ENCODE measurements at places on chromosomes 5 and 9.
A peak's percentile ranks its signal among the peaks of the same experiment; 100 is the strongest.

DNA sequence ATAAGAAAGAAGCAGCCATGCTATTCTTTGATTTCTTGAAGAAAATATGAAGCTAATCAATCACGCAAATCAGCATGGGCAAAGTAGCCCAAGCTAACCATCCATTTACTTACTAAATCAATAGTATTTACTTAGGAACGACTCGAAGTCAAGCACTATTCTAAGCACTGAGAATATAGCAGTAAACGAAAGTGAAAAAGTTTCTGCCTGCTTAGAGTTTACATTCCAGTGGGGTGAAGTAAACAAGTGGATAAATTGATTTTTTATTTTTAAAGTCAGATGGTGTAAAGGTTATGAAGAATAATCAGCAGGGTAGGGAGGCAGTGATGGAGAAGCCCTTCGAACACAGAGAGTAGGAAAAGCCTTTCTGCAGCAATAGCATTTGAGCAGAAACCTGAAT lies 5.5 kb downstream of the TSTD2 start:
- DNase-seq, result peak; percentile 23

DNA sequence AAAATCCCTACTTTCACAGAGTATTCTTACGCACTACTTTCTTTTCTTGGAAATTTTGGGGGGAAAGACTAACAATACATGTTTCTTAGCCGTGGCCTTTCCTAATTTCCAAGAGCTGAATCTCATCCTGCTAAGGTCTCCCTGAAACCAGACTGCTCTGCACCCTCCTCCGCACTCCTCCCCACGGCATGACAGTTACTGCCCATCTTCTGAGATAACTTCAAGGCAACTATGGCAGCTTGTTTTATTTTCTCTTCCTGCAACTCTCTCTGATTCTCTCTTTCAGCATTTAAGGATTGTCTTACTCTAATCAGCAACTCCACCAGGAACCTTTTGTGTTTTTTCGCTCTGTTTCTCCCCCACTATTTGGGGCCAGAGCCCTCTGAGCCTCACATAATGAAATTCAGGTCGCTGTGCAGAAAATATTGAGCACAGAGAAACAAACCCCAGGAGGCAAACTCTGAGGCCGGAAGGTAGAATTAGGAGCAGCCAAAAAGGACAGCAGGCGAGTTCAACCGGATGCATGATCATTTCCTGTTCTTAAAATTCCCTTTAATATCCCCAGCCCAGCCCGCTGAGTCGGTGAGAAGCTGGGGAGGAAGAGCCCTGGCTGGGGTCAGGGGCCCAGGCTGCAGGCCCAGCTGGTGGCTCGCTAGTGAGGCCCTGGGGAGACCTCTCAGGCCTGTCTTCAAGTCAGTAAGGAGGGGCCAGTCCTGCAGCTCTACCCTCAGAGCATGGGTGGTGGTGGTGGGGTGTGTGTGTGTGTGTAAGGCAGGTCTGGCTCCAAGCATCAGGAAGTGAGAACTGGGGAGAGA lies 213.6 kb upstream of the S1PR3 start:
- DNase-seq, result no peak

GRCh38 chr9:127585161-127585819 lies 26.8 kb upstream of the STXBP1 start:
- no peak for DNase-seq

DNA sequence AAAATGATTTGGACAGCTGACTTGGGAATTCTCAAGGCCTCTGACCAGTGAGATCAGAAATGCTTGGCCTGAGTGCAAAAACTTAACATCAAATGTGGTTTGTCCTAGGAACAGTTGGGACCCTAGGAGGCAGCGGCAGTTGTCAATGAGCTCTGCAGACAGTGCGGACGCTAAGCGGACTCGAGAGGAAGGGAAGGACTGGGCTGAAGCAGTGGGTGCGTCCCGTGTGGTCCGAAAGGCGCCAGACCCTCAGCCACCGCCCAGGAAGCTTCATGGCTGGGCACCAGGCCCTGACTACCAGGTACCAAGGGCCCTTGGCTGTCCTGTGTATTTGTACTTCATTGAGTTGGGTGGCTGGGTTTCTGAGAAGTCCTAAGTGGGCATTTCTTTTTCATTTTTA lies 43.7 kb upstream of the POMT1 start:
- no peak for DNase-seq

DNA sequence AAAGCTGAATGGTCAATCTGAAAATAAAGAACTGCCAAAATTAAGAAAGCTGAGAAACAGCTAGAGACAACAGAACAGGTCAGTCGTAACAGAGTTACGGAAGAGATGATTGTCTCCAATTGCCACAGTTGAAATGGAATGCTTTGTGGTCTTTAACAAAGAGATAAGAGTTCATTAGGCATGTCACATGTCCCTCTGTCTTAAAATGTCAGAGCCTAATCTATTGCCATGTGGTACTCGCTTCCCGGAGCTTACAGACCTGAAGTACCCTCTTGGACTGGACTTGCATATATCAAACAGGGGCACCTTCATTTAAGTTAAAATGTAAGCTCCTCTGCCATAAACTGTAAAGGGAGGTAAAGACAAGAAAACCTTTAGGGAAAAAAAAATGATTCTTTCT lies 19.7 kb downstream of the TTC39B start:
- DNase-seq, result no peak

Data from AG20443 (cell line).